Cerebellar nuclear complex (tissue), 1 donor: ENCODE measurements at places on chromosomes 5 and 9.

DNA sequence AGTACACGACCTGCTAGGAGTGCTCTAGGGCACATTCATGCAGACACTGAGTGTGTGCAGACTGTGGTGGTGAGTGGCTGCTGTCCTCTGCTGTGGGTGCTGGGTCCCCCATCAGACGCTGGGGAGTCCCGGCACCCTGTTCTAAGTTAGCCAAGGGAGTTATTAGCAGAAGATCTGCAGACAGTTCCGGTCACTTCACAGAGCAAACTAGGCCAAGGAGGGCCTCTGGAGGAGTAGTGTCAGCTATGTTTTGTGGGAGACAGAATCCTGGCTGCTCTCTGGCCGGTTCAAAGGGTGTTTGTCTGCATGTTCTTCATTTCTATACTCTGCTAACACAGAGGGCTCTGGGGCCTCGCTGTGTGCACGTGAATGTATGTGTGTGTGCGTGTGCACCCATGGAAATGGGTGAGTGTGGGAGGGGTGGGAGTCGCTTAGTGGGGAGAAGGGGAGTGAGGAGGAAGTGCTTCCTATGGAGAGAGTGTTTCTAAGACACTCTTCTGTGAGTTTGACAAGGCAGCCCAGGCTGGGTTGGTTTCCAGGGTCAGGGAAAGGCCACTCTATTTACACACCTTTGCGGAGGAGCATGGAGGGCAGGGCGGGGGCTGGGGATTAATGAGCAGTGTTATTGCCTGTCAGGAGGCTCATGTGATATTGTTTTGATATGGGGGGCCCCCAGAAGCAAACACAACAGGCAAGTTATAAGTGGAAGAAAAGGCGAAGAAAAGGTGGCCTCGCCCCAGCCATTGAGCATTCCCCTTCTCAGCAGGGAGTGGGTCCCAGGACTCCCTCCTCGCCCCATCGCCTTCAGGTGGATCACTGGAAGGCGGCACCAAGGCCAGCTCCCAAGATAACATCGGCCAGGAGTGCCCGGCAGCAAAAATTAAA is 68.9 kb downstream of the MACROH2A1 start:
- DNase-seq: no peak

GRCh38 chr5:55855509-55855908 is 4.4 kb downstream of the IL31RA start:
- DNase-seq: no peak

DNA sequence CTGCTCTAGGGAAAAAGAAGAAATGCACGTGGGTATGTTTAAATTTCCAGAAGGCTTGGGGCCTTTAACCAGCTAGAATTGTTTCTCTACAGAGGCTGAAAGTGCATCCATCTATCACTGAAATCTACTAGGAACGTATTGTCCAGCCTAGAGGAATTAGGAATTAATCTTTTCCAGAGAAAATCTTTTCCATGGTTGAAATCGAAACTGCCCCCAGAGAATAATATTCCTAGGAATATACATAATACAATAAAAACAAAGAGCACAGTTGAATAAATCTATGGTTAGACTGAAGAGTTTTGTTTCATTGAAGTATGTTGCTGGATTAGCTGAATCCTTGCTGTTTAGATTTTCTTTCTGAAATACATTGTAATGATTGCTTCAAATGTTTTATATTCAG is 378.5 kb downstream of the PLK2 start:
- no peak for DNase-seq

- peak; percentile 22 for DNase-seq
Observed at GRCh38 chr5:111755942-111756381, 1.0 kb downstream of the NREP start.

DNA sequence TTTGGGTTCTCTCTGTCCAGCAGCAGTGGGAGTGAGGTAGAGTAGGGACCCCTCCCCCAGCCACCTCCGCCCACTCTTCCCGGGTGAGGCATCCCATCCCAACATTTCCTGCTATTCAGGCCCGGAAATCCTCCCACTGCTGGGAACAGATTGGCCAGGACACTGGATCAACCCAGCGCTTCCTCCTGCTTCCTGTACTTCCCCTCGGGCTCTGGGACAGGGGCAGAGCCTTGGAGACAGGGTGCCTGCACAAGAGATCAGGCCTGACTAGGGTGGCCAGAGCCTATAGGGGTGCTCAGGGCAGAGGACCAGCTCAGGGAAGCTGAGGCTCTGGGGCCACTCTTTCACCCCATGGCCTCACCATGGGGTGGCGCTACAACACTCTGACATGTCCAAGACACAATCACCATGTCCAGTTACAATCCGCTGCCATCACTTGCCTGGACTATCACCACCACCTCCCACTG is 14.5 kb downstream of the SH2D3C start:
- no peak for DNase-seq

- DNase-seq: no peak
Observed at GRCh38 chr9:30744871-30745270, 1639.6 kb upstream of the ACO1 start.

- DNase-seq: no peak
Observed at GRCh38 chr9:37034938-37035647, 1.0 kb upstream of the PAX5 start.

DNA sequence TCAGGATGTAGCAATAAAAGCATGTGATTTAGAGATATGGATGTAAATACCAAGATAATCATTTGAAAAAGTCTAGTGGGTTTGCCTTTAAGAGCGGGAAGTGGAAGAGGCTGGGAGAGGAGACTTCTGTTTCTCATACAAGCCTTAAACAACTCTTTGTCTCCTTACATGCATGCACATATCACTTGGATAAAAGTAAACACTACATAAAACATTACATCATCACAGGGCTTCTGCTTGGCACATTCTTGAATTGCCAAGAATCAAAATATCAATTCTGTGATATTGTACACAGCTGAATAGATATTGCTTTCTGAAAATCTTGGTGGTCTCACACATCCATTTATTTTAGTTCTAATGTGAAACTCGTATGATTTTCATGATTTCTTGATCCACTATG is 57.6 kb downstream of the FOXD1 start:
- DNase-seq: no peak

- no peak for DNase-seq
Observed at GRCh38 chr5:108141676-108142075, 240.2 kb downstream of the FBXL17 start.

GRCh38 chr9:97556721-97557605 is 55.5 kb downstream of the TMOD1 start:
- no peak for DNase-seq

- no peak for DNase-seq
Observed at GRCh38 chr5:137478043-137478442, 21.1 kb downstream of the SPOCK1 start.

- no peak for DNase-seq
Observed at GRCh38 chr5:146647656-146648199, 131.7 kb upstream of the GPR151 start.

- no peak for DNase-seq
Observed at GRCh38 chr9:92467511-92467910, 14.8 kb downstream of the ASPN start.
